IMR-90 (cell line): ENCODE measurements at places on chromosomes 6 and 20. TPM values are rescaled to one million over a fixed set of nuclear protein-coding genes. Genes with fewer than 3 reads are reported as not detected.

TFAP2D gene
- not detected in 2 replicates for total RNA-seq

FAM83B gene
- total RNA-seq = under 0.01 and 0.18 TPM in 2 replicates

SLC22A7 gene
- not detected in 2 replicates for total RNA-seq

LPA gene
- total RNA-seq = not detected in 2 replicates

CYP39A1 gene
- total RNA-seq = under 0.01 TPM in 1 of 2 replicates, not detected in the other

STMND1 gene
- not detected in 2 replicates for total RNA-seq

TAGAP gene
- total RNA-seq = not detected in 2 replicates

DNA sequence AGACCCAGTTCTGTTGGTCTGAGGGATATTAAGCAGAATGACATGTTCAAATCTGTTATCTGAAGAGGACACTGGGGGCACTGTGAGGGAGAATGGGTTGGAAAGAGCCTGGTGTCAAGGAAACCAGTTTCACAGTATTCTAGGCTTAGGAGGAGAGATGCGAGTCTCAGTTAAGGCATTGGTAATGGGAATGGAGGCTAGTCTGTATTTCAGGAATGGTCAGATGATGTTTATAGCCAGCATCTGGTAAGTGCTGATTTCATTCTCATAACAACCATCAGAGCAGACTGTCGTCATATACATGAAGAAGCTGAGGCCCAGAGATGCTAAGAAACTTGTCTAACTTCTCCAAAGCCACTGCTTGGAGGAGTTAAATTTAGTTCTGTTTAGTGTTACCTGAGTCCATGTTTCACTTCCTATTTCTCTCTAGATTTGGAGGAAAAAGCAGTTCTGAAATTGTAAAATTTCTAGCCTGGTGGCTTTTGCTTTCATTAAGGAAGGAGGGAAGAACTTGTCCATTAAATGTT, 242.0 kb downstream of the ARID1B start:
- no peak overlapping the region for H3K4me3 ChIP-seq
- H3K27ac ChIP-seq = peak overlapping the region; percentile 19; the same call in 1 of the 2 replicates
- H3K27me3 ChIP-seq = no peaks in the 10 kb centered on the region
- DNase-seq = peak; percentile 55
- H3K36me3 ChIP-seq = no peaks in the 10 kb centered on the region

DNA sequence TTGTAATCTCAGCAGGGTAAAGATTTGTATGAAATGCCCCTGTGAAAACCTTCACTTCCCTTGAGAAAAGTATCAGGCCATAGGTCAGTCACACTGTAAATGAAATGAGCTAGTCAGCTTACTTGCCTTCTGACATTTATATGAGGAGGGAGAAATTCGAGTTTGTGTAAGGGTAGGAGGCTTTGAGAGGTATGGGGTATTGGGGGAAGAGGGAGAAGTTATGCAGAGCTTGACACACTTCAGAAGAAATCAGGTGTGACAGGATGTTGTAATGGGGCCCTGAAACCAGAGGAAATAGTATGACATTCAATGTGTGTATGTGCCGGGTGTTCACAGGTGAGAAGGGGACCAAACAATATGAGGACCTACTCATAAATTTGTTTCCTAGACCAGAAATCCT, 64.2 kb upstream of the CCN6 start:
- H3K4me3 ChIP-seq = no peak overlapping the region
- no peaks in the 10 kb centered on the region for H3K27me3 ChIP-seq
- peaks cover 8% of the 10 kb centered on the region for H3K4me1 ChIP-seq
- H3K36me3 ChIP-seq = no peaks in the 10 kb centered on the region
- DNase-seq = no peak
- H3K27ac ChIP-seq = no peak overlapping the region

- DNase-seq = no peak
- no peaks in the 10 kb centered on the region for H3K36me3 ChIP-seq
Observed at GRCh38 chr6:81694207-81694606, 58.3 kb downstream of the TENT5A start.

DNA sequence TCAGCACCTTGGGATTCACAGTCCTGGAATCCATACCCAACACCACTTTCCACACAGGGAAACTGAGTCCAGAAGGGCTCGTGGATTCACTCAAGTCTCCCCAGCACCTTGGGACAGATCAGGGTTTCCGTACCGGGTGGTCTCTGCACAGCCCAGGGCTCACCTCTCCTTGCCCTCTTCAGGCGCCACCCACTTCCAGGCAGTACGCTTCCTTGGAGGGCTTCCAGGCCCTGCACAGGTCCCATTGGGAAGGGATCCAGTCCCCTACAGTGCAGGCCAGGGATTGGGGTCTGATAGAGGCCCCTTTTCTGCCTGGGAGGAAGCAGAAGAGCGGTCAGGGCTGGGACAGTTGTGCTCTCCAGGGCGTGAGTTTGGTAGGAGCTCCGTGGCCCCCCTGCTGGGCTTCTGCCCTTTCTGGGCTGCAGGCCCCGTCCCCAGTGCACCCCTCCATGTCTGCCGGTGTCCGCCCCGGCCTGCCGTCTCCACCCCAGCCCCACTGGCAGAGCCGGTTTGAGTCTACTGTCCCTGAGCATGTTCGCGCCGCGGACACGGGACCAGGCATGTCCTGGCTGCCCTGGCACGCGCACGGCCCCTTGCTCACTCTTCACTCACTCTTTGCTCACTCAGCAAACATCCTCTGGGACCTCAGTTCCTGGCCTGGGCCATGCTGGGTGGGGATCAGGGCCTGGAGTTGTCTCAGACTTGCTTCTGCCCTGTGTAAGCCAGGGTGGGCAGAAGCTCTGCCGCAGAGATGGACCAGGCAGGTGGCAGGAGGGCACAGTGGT, 12.6 kb downstream of the SRC start:
- H3K36me3 ChIP-seq = peaks cover 7% of the 10 kb centered on the region
- no peak overlapping the region for H3K4me3 ChIP-seq
- H3K4me1 ChIP-seq = peaks cover 5% of the 10 kb centered on the region
- H3K27me3 ChIP-seq = no peaks in the 10 kb centered on the region
- no peak for DNase-seq

DNA sequence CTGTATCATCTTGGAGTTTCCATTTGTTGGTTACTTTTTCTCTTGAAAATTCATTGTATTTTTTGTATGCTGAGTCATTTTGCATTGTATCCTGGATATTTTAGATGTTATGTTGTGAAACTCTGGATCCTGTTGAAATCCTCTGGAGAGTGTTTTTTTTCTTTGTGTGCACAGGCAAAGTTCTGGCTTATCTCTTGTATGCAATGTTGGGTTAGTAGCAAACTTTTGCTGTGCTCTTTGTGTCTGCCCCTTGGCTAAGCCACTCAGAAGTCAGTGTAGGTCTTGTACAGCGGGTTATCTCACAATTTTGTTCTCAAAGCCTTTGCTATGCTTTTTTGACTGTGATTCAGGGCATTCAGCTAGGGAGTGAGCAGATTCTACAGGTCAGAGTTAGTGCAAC, 29.1 kb upstream of the LMBRD1 start:
- H3K4me3 ChIP-seq = no peak overlapping the region
- no peak overlapping the region for H3K27ac ChIP-seq
- 0 out of 2 replicates have a peak, but pooled peaks cover 2% of the 10 kb centered on the region for H3K4me1 ChIP-seq
- H3K36me3 ChIP-seq = no peaks in the 10 kb centered on the region

GRCh38 chr6:52739134-52739533, 24.1 kb downstream of the GSTA2 start:
- DNase-seq = no peak
- H3K27ac ChIP-seq = no peak overlapping the region
- H3K27me3 ChIP-seq = peaks cover 11% of the 10 kb centered on the region; the same call in 1 of the 2 replicates
- no peak overlapping the region for H3K4me3 ChIP-seq

DNA sequence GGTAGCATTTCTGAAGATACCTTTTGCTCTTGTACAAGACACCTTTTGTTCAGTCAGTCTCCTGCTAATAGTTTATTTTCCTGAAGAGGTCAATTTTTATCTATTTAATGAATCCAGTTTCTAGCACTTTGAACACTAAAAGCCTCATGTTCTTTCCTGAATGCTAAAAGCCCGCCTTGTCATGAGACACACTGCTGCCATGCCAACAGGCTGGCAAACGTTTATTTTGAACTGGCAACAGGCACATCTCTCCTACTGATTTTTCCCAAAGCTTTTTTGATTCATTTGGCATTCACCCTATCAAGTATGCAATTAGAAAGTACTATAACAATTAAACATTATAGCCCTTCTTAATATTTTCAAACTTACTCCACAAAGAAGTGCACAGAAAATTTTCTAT, 421.2 kb upstream of the EYS start:
- no peaks in the 10 kb centered on the region for H3K27me3 ChIP-seq
- no peak overlapping the region for H3K4me3 ChIP-seq
- no peak overlapping the region for H3K27ac ChIP-seq

- DNase-seq = no peak
- H3K27me3 ChIP-seq = no peaks in the 10 kb centered on the region
- no peak overlapping the region for H3K4me3 ChIP-seq
- no peak overlapping the region for H3K27ac ChIP-seq
- peaks cover 3% of the 10 kb centered on the region for H3K4me1 ChIP-seq
Observed at GRCh38 chr20:50122763-50123162, 9.8 kb upstream of the UBE2V1 start.

DNA sequence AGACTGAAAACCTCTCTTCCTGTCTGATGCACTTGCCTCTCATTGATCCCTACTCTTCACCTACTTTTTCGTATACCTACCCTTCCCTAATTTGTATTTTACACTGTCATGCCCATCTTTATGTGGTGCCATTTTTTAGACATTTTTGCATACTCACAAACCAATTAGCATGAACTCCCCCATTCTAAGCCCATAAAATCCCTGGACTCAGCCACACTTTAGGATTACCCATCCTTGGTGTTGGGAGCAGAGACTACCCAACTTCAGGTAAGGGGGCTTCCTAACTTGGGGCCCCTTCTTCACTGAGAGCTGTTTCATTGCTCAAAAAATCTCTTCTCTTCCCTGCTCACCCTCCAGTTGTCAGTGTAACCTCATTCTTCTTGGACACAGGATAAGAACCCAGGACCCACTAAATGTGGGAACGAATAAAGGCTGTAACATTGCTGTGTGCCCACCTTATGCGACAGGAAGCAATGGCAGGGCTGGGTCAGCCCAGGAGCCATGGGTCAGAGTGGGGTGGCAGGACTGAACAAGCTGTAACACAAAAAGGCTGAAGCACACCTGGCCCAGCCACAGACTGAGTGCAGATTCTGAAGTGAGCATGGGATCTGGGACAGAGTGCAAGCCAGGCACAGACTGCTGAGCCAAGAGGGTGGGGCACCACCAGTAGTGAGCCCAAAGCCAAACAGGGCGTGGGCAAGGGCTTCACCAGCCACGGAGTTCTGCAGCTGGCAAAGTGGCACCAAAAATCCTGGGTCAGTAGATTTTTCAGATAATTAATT, 789.1 kb upstream of the HS3ST5 start:
- no peak for DNase-seq
- no peaks in the 10 kb centered on the region for H3K36me3 ChIP-seq
- H3K4me3 ChIP-seq = no peak overlapping the region
- H3K27me3 ChIP-seq = no peaks in the 10 kb centered on the region
- no peak overlapping the region for H3K27ac ChIP-seq
- no peaks in the 10 kb centered on the region for H3K4me1 ChIP-seq

DNA sequence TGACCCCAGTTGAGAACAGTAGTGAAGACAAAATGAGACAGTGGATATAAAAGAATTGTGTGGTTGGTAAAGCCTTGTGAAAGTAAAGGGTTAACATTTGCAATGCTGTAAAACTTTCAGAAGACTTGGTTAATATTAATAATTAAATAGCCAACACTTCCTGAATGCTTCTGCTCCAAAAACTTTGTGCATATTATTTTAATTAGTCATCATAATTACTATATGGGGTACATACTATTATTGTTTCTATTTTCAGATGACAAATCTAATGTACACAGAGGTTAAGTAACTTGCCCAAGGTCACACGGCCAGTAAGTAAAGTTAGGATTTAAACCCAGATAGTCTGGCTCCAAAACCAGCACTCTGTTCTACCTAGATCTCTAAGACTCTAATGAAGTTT, 291.3 kb downstream of the OGFRL1 start:
- H3K4me1 ChIP-seq = no peaks in the 10 kb centered on the region
- no peaks in the 10 kb centered on the region for H3K36me3 ChIP-seq
- DNase-seq = no peak
- H3K27ac ChIP-seq = no peak overlapping the region
- no peak overlapping the region for H3K4me3 ChIP-seq
- H3K27me3 ChIP-seq = no peaks in the 10 kb centered on the region; the same call in 1 of the 2 replicates

GRCh38 chr6:3244003-3244831, 14.5 kb upstream of the PSMG4 start:
- H3K36me3 ChIP-seq = no peaks in the 10 kb centered on the region
- DNase-seq = no peak
- peaks cover 13% of the 10 kb centered on the region for H3K4me1 ChIP-seq
- 0 out of 2 replicates have a peak, but pooled peaks cover 2% of the 10 kb centered on the region for H3K27me3 ChIP-seq
- no peak overlapping the region for H3K27ac ChIP-seq

- H3K27me3 ChIP-seq = no peaks in the 10 kb centered on the region
- H3K4me1 ChIP-seq = peaks cover 4% of the 10 kb centered on the region
- H3K36me3 ChIP-seq = peaks cover 16% of the 10 kb centered on the region
- no peak overlapping the region for H3K27ac ChIP-seq
Observed at GRCh38 chr20:9457136-9457535, 57.3 kb upstream of the LAMP5 start.

GRCh38 chr6:42260972-42261371, 43.3 kb upstream of the MRPS10 start:
- DNase-seq = no peak
- H3K27ac ChIP-seq = peak overlapping the region; percentile 15; the same call in 1 of the 2 replicates
- H3K4me3 ChIP-seq = no peak overlapping the region

DNA sequence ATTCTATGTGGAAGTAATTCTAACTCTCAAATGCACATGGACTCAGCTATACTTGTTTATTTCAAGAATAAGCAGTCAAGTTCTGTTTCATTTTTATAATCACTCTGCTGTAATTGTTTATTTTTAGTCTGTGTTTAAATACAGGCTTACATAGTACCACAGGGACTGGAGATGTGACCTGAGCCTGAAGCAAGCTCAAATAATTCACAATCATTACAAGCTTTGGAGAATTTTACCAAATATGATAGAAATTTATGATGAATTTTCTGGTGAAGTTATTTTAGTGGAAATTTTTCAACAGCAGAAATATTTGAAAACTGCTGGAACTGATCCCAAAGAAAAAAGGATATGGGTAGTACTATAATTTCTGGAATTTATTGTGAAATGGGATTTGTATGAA, 41.6 kb upstream of the DSE start:
- no peaks in the 10 kb centered on the region for H3K36me3 ChIP-seq
- H3K4me1 ChIP-seq = peaks cover 1% of the 10 kb centered on the region; the same call in 1 of the 2 replicates
- DNase-seq = peak; percentile 38
- H3K27me3 ChIP-seq = no peaks in the 10 kb centered on the region
- H3K4me3 ChIP-seq = no peak overlapping the region

GRCh38 chr20:48096957-48097890, 311.9 kb upstream of the SULF2 start:
- no peaks in the 10 kb centered on the region; the same call in 1 of the 2 replicates for H3K27me3 ChIP-seq
- H3K4me1 ChIP-seq = no peaks in the 10 kb centered on the region
- H3K36me3 ChIP-seq = no peaks in the 10 kb centered on the region
- DNase-seq = no peak
- no peak overlapping the region for H3K27ac ChIP-seq
